ENCODE measurements at places on chromosomes 16 and 17.

DNA sequence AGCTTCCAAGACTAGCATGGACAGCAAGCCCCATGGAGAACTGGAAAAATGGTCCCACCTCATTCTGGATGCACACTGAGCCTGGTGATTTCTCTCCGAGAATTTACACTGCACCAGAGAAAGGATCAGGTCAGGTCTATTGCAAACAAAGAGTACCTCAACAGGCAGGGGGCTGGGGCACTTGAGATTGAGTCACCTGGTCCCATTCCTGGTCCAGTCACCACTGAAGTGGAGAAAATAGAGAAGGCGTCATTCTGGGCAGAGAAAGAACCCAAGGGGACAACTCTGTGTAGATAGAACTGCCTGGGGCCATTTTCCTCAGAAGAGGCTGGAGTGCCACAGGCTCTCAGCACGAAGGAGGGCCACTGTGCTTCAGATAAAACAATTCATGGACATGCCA lies 38.4 kb downstream of the CENPV start:
- no peak for DNase-seq

GRCh38 chr16:50535506-50536257 lies 12.5 kb upstream of the NKD1 start:
- DNase-seq, result no peak

DNA sequence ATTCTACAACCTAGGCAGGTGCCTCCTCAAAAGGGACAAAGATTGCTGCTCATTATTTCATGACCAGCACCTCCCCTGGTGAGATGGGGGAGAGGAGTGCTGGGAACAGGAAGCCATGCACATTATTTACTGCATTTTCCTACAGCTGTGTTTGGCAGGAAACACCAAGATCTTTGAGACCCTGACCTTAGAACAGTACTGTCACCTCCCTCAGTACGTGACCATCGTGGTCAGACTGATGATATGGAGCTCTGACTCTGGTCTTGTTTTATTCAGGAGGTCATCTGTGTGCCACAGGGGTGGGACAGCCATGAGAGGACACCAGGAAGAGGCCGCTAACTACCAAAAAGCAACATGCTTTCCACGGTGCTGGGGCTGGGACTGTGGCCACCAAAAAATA lies 37.4 kb downstream of the USP22 start:
- DNase-seq, result no peak

DNA sequence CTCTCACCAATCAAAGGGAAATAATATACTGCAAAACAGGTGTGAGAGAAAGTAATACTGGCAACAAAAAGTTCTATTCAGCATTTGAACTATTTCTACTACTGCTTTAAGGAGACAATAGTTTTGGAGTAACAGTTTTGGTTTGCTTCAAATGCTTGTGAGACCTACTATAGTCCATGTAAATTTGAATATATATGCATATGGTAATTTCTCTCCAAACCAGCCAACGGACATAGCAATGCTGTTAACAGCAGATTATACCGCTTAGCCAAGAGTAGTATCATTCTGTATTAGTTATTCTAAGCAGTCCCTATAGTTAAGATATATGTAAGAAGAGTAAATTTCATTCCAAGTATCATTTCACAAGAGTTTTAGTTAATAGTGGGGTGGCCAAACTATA lies 18.5 kb downstream of the PHLPP2 start:
- DNase-seq, result no peak

- no peak for DNase-seq
These were observed 24.0 kb downstream of the PCTP start for GRCh38 chr17:55774846-55775271.

GRCh38 chr17:76445697-76446448 lies 7.1 kb downstream of the UBE2O start:
- DNase-seq, result no peak

DNA sequence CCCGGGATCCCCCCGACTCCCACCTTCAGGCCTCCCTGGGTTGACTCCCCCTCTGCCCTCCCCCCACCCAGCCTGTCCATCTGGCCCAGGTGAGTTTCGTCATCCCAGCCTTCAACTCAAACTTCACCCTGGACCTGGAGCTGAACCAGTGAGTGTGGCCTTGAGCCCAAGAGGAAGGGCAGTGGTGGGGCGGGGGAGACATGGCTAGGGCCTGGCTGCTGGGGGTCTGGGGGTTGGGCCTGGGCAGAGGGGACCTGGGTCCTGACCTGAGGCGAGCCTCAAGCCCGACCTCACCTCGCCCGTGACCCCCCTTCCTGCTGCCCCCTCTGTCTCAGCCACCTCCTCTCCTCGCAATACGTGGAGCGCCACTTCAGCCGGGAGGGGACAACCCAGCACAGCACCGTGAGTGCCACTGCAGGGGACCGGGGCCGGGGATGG lies 10.9 kb downstream of the ADAM11 start:
- no peak for DNase-seq

DNA sequence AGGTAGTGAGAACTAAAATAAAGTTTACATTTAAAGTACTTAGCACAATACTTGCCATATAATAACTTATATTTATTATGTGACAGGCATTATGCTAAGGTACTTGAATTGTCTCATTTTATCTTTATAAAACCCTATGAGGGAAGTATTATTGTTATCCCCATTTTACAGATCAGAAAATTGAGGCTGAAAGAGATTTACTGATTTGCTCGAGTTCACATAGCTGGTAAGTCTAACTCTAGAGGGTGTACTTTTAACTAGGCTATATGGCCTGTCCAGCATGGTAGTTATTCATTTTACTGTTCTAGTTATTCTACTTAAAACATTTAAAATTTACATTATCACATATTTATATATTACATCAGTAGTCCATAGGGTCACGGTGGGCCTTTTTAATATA lies 113.3 kb upstream of the RBL2 start:
- DNase-seq, result no peak

DNA sequence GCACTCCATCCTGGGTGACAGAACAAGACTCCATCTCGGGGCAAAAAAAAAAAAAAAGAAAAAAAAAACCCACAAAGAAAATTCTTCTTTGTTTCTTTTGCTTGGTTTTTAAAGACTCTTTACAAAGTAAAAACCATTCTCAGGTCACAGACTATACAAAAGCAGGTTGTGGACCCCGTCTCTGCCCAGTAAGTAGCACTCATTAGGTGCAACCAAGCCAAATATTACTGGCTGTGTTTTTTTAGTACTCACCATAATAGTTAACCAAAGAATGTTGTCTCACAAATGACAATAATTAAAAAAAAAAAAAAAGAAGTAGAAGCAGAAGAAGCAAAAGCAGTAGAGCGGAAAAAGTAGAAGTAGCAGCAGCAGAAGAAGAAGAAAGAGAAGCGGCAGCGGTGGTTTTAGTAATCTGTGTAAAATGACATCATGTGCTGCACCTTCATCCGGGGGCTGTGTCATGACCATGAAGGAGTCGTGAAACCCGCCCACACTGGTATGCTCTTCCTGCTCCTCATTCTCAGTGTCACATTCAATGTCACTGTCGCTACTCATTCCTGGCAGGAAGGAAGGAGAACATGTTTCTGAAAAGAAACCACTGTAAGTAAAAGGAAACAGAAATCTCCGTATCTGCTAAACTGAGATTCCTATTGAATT lies 105.4 kb downstream of the TRIM37 start:
- DNase-seq, result no peak

DNA sequence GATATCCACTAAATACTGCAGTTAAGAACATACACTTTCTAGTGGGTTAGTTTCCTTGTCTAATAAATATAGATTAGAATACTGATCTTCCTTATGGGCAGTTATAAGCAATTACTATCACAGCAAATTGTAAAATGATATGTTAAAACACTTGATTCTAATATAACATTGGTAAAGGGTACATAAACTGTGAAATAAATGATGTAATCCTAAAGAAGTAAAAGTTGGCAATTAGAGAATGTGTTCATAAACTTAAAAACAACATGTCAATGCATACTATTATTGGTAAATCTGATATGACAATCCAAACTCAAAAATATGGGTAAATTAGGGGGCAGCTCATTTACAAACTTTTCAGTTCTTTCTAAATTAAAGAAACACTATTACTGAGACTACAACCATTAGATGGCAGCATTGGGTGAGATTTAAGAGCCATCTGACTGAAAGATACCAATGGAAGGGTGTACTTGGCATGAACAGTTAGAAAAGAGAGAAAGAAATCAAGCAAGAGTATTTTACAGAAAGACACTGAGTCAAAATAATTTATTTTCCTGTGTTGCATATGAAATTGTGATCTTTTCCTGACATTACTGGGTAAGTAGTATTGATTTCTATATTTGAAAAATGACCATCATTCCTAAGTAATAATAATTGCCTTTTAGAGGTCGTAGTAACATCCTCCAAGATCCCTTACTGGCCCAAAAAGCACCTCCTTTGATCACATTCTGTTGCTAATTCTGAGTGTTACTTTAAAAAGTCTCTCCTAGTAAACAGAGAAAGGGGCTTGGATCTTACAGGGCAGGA lies 119.6 kb downstream of the SPAG9 start:
- DNase-seq, result peak; percentile 6
